ENCODE measurements at places on chromosomes 11 and 22.

GRCh38 chr11:33015621-33016551 lies at the start of gene DEPDC7:
Gene DEPDC7, plus strand, starts transcription at chr11:33015878. Its CDS starts 78 bp downstream, at chr11:33015956.
- DNase-seq, result peak; percentile 95

DNA sequence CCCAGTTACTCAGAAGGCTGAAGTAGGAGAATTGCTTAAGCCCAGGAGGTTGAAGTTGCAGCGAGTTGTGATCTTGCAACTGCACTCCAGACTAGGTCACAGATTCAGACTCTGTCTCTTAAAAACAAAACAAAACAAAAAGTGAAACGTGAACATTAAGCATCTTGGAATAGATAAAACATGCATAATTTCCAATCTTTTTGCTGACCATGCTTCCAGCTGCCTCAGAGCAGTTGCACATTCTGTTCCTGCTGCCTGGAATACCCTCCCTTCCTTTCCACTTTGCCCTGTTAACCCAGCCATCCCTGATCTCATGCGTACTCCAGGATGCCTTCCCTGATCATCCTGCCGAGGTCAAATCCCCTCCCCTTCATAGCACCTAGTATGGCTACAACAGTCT lies 718 bp upstream of the CCDC88B start:
- no peak for DNase-seq

GRCh38 chr11:76044750-76045320 lies 161.5 kb downstream of the WNT11 start:
- no peak for DNase-seq

- no peak for DNase-seq
Measured at GRCh38 chr11:40274017-40274416, 1185.4 kb downstream of the LRRC4C start.

- DNase-seq, result no peak
Measured at GRCh38 chr22:37697538-37697835, 639 bp downstream of the TRIOBP start.

DNA sequence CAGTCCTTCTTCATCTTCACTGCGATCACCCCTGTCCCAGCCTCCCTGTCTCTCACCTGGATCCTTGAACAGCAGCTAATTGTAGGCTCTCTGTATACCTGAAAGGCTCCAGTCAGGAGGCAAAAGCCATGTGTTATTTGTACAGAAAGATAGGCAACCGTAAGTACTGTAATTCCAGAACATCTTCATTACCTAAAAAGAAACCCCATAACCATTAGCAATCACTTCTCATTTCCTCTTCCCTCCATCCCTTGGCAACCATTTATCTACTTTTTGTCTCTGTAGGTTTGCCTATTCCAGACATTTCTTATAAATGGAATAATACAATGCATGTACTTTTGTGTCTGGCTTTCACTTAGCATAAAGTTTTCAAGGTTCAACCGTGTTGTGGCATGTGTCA lies 17.8 kb downstream of the NAGA start:
- no peak for DNase-seq

GRCh38 chr11:123282597-123282996 lies 87.5 kb upstream of the CLMP start:
- DNase-seq, result no peak

DNA sequence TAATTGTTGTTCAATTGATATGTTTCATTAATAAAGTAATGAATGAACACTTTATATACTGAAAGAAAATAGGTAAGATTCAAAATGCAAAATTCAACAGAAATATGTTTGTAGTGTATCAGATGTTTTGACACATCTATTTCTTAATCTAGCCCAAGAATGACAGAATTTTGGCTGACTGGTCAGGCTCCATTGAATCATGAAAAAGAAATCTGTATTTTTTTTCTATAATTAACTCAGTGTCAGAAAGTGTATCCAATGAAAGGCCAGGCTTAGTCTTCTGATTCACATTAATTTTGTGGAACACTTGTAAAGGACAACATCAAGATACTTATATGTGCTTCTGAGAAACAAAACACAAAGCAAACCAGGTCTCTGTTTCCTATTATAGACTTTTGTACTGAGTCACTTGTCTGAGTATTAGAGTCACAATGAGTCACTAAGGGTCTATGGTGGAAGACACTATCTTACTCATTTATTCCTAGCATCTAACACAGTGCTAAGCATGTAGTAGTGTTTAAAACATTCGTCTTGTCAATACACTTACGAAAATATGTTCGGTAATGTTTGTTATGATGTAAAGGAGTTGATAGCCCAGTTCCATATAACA lies 297.7 kb upstream of the CCDC90B start:
- DNase-seq, result no peak

DNA sequence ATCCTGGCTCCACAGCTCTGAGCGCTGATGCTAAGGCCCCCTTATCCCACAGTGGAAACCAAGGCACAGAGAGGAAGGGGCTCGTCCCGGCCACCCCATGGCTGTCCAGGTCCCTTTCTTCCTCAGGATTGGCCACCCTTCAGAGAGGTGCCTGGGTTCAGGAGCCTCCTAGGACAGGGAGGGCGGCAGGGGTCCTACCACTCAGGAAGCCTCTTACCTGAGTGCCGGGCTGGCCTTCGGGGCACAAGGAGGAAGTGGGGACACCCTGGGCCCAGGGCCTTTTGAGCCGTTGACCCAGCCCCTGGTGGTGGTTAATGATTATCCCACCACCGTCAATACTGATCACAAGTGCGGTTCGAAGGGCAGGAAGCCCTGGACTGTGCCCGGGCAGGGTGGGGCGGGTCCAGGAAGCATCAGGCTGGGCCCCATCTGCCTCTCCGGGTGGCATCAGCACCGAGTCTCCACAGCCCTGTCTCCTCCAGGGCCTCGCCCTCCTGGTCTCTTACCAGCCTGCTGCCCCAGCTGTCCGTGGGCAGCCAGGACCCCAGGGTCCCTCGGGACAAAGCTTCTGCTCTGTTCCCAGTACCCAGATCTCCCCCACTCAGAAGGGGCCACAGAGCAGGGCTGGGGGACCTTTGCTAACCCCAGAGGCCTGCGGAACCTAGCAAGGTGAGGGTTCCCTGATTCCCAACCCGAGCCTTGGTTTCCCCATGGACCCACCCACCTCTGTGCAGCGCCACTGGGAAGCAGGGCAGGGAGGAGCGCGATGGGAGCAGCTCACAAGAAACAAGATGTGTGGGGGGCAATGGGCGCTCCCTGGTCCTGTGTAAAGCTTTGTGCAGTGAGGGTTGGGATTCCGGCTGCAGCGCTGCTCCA lies 15.0 kb upstream of the EHD1 start:
- peak; percentile 91 for DNase-seq

- no peak for DNase-seq
Measured at GRCh38 chr22:43330178-43331068, 12.7 kb downstream of the SCUBE1 start.

DNA sequence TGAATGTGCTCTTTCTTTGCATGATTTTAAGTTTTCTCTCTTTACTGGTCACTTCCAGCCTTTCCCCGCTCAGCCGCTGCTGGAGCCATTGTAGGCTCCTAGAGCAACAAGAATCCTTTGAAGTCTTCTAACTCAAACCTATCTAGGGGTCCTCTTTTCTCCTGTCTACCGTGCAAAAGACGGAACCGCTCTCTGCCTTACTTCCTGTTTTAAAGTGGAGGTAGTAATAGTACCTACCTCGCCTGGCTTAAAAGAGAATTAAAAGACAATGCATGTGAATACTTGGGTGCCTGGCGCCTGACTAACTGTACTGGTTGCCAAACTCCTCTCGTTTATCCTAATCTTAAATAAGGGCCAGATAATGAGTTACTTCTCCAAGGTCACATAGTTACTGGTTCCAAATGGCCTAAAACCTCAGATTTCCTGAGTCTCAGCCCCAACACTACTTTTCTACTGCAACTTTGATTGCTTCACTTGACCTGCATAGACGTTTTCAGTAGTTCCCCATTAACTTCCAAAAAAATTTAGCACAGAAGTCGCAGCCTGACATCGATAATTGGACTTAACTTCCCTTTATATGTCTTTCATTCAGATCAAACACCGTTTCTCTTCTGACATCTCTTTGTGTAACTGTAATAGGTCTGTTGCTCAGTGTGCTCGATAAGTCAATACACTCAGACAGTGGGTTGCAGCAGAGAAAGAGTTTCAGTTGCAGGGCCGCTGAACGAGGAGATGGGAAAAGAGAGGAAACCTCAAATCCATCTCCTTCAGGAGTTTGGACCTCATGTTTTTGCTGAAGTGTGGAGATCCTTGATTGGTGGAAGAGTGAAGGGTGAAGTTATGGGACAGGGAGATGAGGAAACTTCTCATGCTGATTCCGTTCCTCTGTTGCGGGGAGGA lies 891 bp downstream of the SAMM50 start:
- DNase-seq, result peak; percentile 3

DNA sequence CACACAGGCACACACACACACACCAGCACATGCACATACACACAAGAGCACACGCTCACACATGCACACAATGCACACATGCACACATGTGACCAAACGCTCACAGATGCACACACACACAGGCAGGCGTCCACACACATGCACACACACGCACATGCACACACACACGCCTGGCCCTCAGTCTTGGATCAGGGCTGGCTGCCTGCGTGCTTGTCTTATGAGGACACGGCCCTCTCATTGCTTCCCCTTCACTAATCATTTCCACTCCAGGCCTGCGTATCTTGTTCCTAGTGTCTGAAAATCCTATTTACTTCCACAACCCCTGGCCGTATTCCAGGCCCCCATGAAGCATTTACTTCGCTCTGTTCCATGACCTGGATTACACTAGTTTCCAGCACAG lies 740.5 kb downstream of the BRD1 start:
- peak; percentile 73 for DNase-seq

GRCh38 chr11:75896843-75897419 lies 81.9 kb downstream of the UVRAG start:
- no peak for DNase-seq

GRCh38 chr22:43197271-43197941 lies 10.5 kb upstream of the TTLL12 start:
- DNase-seq, result peak; percentile 77

DNA sequence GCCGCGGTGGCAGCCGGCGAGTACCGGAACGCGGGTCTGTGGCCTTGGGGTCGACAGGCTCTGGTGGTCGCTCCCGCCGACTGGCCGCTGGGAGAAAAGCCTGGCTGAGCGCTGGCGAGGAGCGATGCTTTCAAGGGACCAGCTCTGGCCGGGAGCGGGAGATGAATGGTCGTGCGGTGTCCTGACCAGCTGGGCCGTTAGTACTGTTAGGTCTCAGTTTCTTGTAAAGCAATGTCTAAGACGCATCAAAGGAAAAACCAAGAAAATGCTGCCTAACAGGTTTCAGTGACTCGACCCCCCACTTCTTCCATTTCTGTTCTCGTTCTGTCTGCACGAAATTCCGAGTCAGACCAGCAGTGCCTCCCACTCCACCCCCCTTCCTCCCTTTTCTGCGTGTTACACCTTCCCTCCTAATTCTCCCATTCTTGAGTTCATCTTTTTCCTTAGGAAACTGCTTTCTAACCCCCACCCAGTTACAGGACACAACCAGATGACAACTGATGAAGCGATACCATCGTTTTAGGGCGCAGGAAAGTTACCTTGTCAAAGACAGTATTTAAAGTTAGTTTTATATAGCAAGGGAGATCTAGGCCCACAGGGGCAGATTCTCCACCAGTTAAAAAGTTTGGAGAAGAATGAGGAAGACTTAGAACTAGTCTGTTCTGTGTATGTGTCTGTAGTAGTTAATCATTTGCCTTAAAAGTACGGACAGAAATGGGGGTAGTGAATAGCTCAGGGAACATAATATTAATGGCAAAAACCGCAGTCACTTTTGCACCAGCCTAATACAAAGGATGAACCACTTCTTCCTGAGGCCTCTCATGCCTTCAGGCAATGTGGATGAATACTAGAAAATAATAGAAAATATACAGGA lies 1.0 kb downstream of the CUL5 start:
- DNase-seq, result peak; percentile 93

DNA sequence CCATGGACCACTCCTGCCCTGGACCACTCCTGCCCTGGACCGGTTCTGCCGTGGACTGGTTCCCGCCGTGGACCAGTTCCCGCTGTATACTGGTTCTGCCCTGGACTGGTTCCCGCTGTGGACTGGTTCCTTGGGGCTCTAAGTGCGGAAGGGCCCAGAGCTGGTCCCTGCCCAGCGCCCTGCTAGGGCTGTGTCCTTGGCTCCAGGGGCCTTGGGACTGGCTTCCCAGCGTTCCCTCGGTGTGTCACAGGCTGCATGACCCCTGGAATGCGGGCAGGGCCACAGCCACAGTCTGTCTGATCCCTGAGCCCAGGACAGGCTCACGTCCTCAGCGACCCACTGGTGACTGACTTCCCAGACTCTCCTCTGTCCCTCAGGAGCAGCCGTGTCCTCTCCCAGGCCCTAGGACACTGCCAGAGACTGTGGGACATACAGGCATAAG lies 412.2 kb downstream of the TBC1D22A start:
- peak; percentile 90 for DNase-seq

- DNase-seq, result no peak
Measured at GRCh38 chr11:2990617-2991451, 1.3 kb downstream of the NAP1L4 start.

DNA sequence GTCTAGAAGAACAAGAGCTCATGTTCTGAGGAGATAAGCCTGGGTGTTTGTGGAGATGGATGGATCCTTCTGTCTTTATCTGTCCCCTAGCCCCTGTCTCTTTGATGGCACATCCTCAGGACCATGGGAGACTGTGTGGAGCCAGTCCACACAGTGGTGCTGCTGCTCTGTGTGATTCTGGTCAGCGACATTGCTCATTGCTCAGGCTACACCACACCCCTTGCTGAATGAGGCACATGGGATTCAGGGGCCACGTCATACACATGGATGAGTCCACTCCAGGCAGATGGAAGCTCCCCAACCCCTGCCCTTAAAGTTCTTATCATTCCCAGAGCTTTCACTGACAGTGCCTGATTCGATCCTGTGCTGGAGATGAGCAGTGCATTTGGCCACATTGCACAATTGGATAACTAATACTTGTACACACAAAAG lies 222.2 kb downstream of the NAV2 start:
- no peak for DNase-seq

- DNase-seq, result no peak
Measured at GRCh38 chr11:11149671-11150459, 203.2 kb downstream of the CSNK2A3 start.

- no peak for DNase-seq
Measured at GRCh38 chr11:47606731-47607130, 12.5 kb upstream of the C1QTNF4 start.

DNA sequence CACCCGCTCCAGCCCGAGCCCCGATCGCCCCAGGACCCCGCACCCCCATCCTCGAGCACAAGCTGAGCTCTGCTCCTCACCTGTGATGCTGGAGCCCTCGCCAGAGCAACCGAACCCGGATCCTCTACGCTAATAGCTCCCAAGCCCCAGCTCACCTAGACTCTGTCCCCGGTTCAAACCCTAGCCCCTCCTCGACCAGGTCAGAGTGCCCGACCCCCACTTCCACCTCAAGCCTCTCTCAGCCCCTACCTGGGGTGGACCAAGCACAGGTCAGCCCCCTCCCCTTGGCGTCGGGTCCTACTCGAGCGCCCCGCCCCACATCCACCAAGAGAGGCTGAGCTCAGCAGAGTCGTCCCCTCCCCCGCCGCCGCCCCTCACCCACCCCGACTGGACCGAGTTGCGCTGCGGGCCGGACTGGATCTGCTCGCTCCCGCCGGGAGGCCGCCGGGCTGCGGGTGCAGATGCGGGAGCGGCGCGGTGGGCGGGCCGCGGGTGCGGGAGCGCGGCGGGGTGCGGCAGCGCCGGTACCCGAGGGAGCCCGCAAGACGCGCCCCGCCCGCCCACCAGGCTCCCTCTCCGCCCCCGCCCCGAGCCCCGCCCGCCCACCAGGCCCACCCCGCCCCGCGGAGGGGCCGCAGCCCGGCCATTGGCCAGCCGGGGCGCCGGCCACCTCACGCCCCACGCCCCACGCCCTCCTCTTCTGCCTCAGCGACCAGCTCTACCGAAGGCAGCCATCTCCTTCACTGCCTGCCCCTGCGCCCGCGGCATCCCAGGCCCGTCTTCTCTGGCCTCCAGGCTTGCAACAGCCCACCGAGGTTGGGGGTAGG lies 577 bp upstream of the DKK3 start:
- no peak for DNase-seq

All from chondrocyte (in vitro differentiated cells).